ENCODE measurements at places on chromosomes 12 and 14.
A peak's percentile ranks its signal among the peaks of the same experiment; 100 is the strongest.

GRCh38 chr14:75125617-75126016 lies 1.2 kb downstream of the NEK9 start:
- no peak for DNase-seq

DNA sequence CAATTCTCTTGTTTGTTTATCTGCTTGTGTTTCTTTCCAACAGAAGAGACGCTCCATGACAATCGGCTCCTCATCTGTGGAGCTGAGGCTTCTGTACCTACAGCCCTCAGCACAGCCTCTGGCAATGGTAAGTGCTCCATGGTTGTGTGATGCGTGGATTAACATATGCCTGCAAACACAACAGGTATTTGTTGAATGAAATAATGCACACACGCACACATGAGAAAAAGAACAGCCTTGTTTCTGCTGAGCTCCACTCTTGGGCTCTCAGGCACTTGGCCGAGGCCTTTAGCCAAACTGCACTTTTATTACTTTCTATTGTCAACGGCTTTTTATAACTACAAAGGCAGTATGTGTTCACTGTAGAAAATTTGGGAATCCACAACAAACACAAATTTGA lies 120.4 kb upstream of the TMCC3 start:
- no peak for DNase-seq

DNA sequence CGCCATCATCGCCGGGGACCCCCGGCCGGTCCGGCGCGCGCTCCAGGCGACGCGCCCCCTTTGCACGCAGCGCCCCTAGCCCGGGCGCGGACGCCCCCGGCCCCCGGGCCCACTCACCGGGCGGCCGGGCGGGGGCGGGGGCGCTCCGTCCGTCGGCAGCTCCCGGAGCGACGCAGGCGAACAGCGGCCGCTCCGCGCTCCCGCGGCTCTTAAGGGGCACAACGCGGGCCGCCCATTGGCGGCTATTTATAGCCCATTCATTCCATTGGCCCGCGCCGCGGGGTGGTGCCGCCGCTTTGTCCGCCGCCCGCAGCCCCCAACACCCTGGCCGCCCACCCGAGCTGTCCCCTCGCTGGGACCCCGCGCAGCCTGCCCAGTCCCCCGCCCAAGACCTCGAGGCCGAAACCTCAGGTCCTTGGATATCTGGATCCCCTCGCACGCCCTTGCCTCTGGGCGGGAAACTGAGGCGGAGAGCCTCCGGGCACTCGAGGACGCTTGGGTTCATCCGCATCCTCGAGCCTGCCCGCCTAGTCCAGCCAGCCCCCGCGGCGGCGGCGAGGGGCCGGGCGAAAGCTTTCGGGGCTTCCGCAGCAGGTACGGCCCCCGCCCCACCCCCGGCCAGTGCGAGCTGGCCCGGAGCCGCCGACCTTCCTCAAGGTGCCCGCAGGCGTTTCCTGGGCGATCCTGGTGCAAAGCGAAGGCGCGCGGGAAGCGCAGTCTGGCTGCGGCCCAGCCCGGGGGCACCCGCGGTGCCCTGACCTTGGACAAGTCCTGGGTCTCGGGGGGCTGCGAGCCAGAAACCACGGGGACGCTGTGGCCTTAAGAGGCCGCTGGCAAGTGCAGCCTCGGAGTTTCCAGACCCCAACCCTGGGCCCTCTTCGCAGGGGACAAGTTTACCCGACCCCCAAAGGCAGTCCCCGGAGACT lies at the start of gene CKB:
Gene CKB, minus strand, starts transcription at position 182 of the 926 bp plus-strand sequence. CDS start 337 bp downstream, outside the sequence.
- DNase-seq, result no peak

DNA sequence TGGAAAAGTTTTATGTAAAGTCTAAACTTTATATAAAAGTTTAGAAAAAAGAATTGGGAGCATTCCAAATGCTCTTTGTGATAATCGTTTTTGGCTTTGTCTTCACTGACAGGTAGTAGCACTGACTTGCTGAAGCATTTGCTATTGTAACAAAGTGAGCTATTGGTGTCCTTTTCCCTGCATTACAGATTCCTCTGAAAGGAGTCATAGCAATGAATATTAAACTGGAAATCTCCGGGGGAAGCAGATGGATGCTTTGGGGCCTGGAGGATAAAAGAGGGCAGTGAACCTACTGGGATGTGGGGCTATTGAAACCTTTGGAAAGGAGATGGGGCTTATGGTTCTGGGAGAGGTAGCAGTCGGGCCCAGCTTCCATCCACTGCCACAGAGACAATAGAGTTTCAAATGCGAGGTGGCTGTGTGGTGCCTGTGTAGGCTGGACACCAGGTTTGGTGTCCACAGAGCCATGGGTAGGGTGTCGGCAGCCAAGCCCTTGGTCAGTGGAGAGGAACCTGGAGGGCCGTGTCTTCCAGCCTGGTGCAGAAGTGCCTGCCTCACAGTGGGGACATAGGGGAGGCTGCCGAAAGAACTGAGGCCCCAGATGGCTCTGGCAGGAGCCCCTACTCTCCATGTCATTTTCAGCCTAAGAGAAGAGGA lies 10.1 kb downstream of the GSG1 start:
- DNase-seq, result no peak

DNA sequence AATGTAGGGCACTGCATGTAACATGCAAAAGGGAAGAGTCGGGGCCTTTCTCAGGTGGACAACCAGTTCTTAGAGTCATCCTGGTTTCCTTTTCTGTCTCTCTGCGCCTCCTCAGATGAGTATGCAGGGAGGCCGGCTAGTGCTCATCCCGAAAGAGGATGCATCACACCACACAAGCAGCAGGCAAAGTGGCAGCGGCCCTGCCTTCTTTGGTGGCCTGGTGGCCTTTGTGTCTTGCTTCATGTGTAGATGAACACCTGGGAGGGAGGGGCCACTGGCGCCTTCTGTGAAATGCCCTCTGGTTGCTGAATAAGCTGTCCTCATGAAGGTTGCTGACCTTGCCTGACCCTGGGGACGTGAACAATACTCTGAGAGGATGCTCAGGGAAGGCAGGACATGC lies 18.0 kb downstream of the SLC24A4 start:
- peak; percentile 20 for DNase-seq

DNA sequence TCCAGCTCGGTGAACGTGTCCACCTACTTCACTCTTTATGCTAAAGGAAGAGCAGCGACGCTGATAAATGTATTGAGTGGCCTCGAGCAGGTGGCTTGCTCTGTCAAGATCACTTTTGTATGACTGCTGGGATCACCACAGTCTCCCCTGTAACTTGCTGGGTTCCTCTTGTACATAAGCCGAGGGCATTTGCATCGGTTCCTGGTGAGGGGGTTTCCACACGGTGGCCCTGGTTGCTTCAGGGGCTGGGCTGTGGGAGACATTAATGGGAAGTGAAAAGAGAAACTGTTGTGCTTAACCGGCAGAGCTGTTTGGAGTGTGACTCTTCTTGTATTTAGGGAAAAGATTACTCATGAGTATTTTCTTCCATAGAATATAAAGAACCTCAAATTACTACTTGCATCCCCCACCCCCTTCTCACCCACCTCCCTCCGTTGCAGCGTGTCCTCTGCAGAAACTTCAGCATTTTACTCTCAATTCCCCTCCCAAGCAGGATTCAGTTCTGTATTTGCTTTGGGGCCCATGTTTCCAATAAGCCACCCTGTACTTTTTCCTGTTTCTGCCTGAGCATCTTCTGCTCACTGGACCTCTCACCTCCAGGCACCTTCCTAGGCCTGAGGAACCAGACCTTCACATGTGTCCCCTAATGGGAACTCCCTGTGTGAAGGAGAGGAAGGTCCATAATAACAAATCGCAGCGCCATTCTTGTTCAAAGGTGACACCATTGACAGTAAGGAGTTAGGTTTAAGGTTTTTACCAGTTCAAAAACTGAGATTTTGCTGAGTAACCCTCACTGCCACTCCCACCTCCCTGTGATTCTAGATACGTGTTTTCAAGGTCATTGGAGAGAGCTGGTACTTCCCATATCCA lies 187.0 kb downstream of the ETV6 start:
- peak; percentile 67 for DNase-seq
